Cerebellar nuclear complex (tissue), 1 donor: ENCODE measurements at places on chromosomes 12 and 14.

DNA sequence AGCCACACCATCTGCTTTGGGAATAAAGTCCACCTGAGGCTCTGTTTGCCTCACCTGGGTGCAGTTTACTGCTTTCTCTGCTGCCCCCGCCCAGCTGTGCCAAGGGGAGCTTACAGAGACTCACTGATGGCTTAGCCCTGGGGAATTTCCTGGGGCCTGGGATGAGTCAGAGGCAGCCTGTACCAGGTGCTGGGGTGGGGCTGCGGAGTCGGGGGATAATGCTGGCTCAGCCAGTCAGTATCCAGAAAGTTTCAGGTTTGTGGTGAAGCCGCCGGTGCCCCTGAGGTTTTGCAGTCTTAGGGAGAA lies 22.3 kb downstream of the PLEKHG3 start:
- no peak for DNase-seq

- DNase-seq = no peak
Observed at GRCh38 chr12:115661112-115661511, 616.4 kb downstream of the MED13L start.

DNA sequence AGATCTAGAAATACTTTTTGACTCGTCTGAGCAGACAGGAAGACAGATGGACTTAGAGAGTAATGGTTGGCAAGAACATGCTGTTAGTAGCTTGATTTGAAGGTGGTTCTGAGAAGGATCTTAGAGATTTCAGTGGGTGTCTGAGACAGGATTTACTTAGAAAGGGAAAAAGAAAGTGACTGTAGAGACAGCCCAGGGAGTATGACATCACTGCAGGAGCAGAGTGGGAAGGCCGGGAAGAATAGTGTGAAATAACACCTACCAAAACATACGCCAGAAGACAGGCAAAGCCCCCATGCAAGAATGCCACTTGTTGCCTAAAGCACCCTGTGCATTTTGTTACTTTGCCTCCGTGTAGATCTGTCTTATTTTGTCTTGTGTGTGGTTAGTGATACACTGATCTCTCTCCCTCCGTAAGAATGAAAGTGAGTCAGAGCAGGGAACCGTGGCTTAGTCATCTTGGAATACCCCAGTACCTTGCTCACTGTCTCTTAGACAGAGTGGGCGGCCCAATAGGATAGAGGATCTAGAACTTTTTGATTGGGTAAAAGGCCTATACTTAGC lies 161.3 kb upstream of the IFNG-AS1 start:
- DNase-seq = no peak

GRCh38 chr12:39448038-39448437 lies 5.1 kb upstream of the KIF21A start:
- no peak for DNase-seq

DNA sequence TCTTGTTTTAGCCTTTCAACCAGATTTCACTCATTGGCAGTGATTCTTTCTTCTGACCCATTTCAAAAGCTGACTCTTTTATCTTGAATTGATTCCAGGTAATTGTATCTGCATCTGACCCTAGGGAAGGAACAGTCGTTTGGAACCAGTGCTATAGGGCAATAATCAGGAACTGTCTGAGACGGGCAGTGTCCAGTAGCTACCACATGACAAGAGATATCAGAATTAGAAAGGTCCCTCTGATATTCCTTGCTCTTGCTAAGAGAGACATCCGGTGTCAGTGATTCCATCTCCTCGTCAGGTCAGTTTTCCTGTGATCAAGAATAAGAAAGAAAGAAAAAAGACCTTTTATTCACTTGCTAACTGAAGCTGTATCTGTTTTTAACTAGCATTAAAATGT lies 47.8 kb upstream of the PDE3A start:
- DNase-seq = no peak

- no peak for DNase-seq
Observed at GRCh38 chr12:22054155-22054554, 8.1 kb downstream of the CMAS start.

- DNase-seq = no peak
Observed at GRCh38 chr12:54497883-54498282, 331 bp downstream of the NCKAP1L start.
